ENCODE measurements at places on chromosomes 12 and 14.
A peak's percentile ranks its signal among the peaks of the same experiment; 100 is the strongest.

GRCh38 chr12:42625611-42626010 lies 36.1 kb upstream of the PRICKLE1 start:
- no peak for DNase-seq

DNA sequence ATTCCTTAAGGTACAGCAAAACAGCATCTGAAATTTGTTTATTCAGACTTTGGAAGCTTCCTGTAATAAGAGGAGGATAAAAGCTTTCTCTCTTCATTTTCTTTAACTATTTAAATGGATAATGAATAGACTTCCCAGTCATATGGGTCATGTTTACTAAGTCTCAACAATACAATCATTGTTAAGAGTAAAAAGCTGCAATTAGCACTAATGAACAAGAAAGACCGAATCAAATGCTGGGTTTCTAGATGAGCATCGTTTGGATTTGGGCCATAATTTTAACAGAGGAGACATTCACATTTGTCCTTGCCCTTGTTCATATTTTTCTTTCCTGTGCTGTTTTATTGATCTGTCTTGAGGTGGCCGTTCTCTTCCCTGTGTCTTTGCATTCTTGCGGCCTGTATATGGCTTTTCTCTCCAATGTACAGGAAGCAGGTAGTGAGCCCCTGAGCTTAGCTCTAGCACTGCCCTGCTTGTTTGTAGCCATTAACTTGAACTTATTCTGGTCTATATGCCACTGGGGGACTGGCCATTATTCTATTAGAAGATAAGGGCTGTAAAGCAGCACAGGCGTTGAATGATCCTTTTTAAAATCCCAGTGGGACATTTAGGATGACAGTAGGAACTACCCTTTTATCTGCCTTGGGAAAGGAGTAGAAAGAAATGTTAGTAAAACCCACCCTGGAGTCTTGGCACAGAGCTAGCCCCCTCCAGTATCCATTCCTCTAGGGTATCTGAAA lies 34.6 kb downstream of the ABHD12B start:
- no peak for DNase-seq

DNA sequence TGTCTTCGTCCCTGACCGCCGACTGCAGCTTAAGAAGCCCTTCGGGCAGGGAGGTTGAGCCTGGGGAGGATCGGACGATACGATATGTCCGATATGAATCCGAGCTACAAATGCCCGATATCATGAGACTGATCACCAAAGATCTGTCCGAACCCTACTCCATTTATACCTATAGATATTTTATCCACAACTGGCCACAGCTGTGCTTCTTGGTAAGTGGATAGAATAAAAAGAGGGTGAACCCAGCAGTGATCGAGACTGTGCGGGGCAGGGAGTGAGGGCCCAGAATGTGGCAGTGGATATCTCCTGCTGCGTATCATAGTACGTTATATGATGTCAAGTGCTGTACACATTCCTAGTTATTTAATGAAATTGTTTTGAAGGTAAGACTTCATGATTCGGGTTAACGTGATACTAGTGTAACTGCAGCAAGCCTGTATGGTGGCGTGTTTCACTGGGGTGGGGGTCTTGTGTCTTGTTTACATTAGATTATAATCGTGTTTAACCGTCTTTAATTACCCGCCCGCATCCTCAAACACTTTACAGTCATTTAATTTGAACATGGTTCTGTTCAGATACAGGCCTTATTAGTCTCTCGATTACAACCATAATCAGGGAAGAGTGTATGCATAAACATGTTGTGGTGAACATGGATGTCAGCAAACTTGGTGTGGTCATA lies 1.3 kb downstream of the NAA30 start:
- no peak for DNase-seq

DNA sequence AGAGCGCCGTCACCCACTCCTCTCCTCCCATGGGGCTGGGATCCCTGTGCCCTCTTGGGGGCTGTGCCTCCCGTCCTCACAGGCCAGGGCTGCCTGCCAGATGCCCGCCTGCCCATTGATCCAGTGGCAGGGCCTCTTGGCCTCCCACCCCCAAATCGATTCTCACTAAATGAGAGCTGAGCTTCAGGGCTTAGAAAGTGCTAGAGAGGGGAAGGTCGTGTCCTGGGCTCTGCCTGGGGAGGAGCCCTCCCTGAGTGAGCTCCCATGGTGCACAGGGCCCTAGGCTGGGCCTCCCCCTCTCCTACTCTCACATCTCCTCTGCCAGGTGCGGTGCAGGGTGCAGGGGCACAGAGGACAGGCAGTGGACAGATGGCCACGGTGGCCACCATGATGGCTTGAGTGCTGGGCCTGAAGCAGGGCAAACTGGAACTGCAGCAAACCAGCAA lies 9.2 kb downstream of the BEGAIN start:
- no peak for DNase-seq

- no peak for DNase-seq
Observed at GRCh38 chr12:56084958-56085543, 5.1 kb downstream of the ERBB3 start.

GRCh38 chr12:1881936-1882335 lies 36.5 kb downstream of the CACNA2D4 start:
- DNase-seq = no peak

DNA sequence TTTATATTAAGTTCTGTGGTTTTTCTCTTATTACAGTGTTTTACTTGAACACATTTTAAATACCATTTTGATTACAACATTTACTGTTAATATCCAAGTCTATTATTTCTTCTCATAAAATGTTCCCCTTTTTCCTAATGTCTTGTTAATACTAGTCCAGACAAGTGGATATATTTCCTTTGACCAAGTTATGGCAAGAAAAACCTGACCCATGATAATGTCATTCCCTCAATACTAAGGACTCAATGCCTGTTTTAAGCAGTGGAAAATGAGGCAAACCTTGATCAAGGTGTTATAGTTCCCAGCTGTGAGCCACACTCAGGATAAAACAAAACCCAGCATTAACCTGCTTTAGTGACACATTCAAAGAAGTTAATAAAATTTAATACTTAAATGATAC lies 12.2 kb downstream of the TRMT5 start:
- no peak for DNase-seq

DNA sequence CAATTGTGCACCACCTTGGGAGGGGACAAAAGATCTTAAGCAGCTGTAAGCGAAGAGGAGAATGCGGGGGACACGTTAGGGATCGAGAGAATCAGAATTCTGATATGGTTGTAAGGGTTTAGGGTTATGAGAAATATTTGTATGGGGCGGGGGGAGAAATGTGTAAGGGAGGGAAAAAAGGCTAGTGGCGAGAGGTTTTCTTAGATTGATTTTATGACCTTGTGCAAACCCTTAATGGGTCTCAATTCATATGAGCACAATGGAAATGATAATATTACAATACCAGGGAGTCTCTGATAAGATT lies 396 bp downstream of the NDUFA9 start:
- no peak for DNase-seq

DNA sequence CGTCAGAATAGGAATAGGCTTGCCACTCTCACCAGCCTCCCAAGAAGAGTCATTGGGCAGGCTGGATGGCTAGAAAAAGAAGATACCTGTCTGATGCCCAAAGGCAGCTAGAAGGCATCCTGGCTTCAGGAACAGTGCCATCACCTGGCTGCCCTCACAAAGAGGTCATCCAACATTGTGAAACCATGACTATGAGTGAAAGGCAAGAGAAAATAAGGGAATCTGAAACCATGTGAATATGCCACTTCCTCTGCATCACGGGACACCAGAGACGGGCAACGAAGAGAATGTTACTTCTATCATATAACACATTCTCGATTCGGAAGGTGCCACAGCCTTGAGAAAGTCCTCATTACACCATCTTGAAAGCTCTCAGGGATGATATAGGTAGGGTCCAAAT lies 182.0 kb downstream of the DAD1 start:
- DNase-seq = no peak

GRCh38 chr12:130715998-130716968 lies at the start of gene RIMBP2:
TSS of gene RIMBP2 (minus strand) at chr12:130716299. CDS start at chr12:130479013, 237,286 bp downstream.
- no peak for DNase-seq

DNA sequence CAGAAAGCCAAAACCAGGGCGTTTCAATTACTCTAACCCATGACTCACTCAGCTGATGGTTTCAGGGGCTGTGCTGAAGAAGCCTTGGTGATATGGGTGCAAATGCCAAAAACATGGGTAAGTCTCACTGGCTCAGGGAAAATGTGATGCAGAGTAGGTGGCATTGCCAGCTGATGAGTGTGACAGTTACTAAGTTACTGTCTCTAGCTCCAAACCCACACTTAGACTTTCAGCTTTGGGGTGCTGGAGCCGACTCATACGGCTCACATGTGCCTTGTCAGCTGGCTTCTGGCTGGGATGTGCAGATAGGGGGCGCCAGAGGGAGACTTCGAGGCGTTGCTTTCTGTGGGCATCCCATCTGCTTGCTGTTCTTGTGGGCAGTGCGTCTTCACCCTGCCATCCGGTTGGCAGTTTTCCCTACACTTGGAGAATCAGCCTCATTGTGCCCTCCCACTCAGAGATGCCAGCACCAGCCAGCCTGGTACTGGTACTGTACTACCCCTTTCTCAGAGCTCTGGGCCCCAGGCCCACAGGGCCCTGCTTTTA lies 11.1 kb upstream of the KRT7 start:
- DNase-seq = peak; percentile 45

GRCh38 chr14:87600240-87600639 lies 392.7 kb downstream of the GALC start:
- no peak for DNase-seq

GRCh38 chr14:75811872-75812499 lies 150.9 kb downstream of the TTLL5 start:
- no peak for DNase-seq

DNA sequence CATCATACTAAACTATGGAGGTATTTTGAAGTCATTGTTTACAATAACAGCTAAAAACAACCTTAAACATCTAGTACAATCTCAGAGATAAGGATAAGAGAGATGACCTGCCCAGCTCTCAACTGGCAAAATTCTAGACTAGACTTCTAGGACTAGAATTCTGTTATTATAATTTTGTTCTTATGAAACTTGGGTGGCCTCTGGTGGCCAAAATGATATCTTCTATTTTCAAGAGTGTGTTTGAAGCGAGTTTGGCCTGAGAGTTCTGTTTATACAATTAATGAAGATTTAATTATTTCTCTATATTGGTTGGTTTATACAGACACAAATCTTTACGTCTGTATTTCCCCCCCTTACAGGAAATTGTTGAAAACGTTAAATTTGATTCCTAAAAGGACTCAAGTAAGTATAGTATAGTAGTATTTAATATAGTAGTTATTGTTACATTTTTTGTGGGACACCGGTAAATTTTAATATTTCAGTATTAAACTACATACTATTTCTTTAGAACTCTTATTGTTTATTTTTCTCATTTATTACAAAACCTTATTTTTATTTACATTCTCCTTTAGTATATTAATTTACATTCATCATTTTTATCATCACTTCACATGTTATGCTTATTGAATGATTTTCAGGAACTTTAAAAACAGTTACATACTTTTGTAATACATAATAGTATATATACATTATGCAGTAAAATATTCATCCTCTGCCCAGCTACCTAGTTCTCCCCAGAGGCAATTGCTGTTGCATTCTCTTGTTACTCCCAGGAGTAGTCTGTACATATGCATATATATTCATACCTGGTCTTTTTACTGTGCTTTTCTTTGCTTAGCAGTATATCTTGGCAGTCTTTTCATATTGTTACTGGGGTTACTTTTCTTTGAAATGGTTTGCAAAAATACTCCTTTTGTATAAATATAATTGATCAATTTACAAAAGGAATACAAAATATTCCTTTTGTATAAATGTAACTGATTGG lies 6.6 kb downstream of the PPHLN1 start:
- DNase-seq = no peak

GRCh38 chr12:108773798-108774788 lies 42.8 kb upstream of the CORO1C start:
- DNase-seq = no peak

DNA sequence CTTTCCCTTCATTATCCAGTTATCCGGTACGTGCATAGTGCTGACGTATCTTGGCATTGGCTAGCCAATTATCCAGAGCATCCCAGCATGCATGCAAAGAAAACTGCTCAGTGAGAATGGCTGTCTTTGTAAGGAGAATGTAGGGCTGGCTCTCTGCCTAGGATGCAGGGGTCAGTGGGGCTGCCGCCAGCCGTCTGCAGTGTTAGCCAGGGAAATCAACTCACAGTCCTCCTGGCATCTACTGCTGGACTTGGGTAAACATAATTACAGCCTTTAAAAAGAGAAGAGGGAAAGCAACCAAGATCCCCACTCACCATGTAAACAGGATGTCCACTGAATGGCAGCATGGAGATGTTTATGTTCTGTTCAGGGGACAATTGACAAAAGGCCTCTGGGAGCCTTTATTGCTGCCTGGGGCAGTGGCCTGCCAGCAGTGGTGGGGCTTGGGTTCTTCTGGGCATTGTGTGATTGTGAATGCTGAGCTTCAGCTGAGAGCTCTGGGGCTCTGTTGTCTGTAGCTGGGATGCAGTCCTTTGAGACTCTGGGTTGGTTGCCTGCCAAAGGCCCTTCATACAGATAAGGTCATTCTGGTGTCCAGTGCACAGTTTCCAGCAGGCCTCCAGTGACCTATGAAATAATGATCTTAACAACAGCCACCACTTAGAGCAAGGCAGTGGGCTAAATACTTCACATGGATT lies 121.8 kb downstream of the TBC1D30 start:
- DNase-seq = no peak

- DNase-seq = no peak
Observed at GRCh38 chr12:49616533-49617219, 6.7 kb upstream of the PRPF40B start.

- DNase-seq = no peak
Observed at GRCh38 chr12:65495233-65495632, 216.8 kb downstream of the MSRB3 start.

Measured in stimulated activated CD4-positive, alpha-beta T cell treated with anti-CD3 and anti-CD28 coated beads, Interleukin-15, amount 100 ng/mL, for 1 hour (primary cell).